ENCODE measurements at places on chromosomes 11 and 22.

GRCh38 chr11:132028380-132029240 is 658.2 kb downstream of the NTM start:
- DNase-seq, result no peak

- no peak for DNase-seq
Observed at GRCh38 chr11:35190804-35191348, 51.9 kb downstream of the CD44 start.

DNA sequence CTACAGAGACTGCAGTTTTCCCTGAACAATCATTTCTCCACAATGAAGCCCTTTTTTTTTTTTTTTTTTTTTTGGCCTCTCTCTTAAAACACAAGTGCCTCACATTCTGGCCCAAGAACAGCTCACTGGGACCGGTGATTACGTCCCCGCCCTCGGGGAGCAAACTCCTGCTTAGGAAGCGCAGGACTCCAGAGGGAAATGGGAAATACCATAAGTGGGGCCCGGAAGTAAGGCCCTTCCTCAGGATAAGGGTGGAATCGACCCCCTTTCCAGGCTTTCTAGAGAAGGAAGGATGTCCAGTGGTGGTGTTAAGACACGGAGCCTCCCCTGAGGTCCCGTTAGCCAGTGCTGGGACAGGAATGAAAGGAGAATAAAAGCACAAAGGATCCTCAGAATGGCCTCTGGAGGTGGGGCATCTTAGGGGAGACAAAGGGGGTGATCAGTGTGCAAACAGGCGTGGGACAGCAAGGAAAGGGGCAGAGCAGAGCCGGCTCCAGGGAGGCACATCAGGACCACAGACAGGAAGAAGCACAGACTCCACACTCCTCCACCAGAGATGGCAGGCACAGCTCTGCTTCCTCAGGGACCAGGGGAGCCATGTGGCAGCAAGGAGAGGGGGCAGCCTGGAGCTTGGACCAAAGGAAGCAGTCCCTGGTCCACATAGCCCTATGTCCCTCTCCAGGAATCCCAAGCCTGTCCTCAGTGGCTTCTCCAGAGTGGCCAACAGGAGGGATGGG is 61.3 kb downstream of the CHST1 start:
- DNase-seq, result no peak

DNA sequence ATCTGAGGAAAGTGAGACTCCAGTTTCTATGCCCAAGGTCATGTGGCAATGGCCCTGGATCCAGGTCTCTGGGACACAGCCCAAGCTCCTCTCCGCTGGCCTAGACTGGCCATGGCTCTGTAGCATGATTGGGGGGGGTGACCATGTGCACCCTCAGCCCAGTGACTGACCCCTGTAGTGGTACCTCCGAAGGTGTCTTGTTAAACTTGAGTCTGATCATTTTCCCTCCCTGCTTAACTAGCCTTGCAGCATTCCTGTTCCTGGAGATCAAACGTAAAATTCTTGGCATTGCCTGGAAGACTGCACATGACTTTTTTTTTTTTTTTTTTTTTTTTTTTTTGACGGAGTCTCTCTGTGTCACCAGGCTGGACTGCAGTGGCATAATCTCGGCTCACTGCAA is 1116.0 kb downstream of the TBC1D22A start:
- no peak for DNase-seq

DNA sequence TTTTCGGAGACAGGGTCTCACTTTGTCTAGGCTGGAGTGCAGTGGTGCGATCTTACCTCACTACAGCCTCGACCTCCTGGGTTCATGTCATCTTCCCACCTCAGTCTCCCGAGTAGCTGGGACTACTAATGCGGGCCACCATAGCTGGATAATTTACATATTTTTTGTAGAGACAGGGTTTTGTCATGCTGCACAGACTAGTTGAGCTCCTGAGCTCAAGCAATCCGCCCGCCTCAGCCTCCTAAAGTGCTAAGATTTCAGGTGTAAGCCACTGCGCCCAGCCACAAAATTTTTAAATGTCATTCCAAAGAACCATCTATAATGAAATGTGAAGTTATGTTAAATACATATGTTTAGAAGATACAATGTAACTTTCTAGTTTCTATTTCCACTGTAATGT is 4747.7 kb upstream of the OR11H1 start:
- no peak for DNase-seq

GRCh38 chr11:72358466-72359405 is 75.6 kb downstream of the CLPB start:
- no peak for DNase-seq

- DNase-seq, result no peak
Observed at GRCh38 chr11:127058524-127058923, 58.0 kb upstream of the KIRREL3 start.

GRCh38 chr11:65185869-65186341 is 4.2 kb downstream of the CAPN1 start:
- no peak for DNase-seq

GRCh38 chr22:44634426-44635321 is 67.3 kb upstream of the PRR5 start:
- no peak for DNase-seq

GRCh38 chr11:134760957-134761356 is 348.9 kb upstream of the B3GAT1 start:
- DNase-seq, result no peak

GRCh38 chr11:122642971-122643370 is 12.6 kb upstream of the UBASH3B start:
- DNase-seq, result no peak

GRCh38 chr22:48520207-48520606 is 1307.5 kb downstream of the BRD1 start:
- no peak for DNase-seq

DNA sequence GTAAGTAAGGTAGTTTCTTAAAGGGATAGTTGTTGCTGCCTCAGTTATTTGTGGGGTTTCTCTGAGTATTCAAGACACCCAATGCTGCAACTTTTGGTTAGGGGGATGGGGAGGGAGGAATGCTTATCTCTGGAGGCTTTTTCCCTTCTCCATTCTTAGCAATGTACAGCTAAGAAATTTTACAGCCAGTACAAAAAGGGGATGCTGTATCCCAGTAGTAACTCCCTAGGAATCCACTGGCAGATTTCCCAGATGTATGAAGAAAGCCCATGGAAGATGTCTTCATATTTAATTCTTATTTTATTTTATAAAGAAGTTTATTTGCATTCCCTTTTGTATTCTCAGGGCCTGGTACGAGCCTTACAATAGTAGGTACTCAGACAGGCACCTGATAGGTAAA is 154.8 kb downstream of the ENTHD1 start:
- peak; percentile 11 for DNase-seq

DNA sequence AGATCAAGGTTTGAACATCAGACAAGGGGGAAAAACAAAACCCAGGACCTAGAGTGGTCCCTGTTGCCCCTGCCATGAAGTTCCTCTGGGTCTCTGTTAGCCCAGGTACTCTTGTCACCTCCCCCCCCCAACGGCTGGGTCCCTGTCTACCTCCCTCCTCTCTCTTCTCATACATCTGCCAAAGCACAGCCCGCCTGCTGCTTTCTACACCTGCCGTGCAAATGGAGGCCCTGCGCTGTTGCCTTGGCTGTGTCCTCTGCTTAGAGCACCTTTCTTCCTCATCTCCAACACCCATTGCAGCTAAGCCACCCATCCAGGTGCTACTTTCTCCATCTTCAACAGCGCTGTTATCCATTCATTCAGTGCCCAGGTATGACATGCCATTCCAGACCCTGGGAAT is 99.2 kb downstream of the TP53I11 start:
- no peak for DNase-seq

- no peak for DNase-seq
Observed at GRCh38 chr11:85827748-85828639, 17.1 kb upstream of the SYTL2 start.

DNA sequence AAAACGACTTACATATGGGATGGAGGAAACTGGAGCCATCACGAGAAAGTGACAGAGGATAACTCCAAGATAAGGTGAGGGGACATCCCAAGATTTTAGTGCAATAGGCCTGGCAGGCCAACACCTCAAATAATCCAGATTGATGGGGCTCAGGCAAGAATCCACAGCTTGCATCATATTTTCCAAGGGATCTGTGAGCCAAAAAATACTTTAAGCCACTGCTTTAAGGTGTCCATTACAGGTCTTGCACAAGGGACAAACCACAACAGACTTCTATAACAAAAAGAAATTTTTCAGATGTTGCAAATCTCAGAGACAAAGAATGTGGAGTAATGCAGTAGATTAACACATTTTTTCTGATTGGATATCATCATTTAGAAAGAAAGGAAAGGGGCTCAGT is 45.6 kb downstream of the DENND5A start:
- DNase-seq, result peak; percentile 27

- no peak for DNase-seq
Observed at GRCh38 chr22:25351631-25352293, 132.3 kb downstream of the CRYBB2 start.

GRCh38 chr11:65311170-65311678 is 3.4 kb upstream of the CDC42EP2 start:
- DNase-seq, result no peak

DNA sequence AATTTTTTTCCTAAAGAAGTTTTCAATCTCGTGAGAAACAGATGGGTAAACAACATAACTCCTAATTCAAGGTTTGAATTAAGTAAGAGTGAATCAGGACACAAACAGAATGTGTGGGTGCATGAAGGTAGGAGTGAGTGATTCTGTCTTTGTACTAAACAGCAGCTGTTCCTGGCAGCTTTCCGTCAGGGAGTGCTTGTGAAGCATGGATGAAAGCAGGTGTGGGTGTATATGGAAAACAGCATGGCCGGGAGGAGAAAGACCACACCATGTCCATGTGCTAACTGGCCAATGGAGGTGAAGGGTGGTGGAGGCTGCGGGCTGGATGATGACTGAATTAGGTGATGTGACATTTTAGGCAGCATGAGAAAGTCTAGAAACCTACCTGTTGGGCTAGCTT is 49.6 kb downstream of the BARX2 start:
- no peak for DNase-seq

DNA sequence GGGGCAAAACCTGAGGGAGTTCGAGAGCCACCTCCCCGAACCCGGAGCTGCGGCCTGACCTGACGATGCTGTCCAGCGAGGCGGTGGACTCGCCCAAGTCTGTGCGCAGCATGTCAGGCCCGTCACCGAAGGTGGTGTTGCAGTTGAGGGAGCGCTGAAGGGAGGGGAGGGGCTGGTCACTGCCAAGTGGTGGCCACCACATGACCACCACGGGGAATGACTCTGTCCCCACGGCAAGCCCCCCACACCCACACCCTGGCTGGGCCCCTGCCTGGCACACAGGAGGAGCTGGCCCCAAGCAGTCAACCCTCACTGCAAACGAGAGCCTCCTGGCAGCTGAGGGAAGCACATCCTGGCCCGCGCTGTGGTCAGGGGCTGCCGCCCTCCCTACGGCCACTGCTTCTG is 30.8 kb downstream of the TRMU start:
- DNase-seq, result no peak

- DNase-seq, result no peak
Observed at GRCh38 chr22:41909310-41910049, 5.4 kb downstream of the SHISA8 start.

DNA sequence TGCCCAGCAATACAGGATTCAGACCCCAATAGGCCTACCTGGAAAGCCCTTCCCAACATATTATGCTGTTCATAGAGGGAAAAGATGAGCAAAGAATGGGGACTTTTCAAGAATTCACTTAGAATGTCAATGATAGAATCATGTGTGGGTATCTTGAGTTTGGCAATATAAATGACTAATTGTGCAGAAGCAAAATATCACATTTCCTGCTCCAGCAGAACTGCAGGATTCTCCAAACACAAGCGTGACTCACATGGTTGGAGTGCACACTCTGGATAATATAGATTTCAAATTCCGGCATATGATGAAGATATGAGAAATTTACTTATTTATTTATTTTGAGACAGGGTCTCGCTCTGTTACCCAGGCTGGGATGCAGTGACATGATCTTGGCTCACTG is 12.5 kb upstream of the APOL5 start:
- DNase-seq, result peak; percentile 69

DNA sequence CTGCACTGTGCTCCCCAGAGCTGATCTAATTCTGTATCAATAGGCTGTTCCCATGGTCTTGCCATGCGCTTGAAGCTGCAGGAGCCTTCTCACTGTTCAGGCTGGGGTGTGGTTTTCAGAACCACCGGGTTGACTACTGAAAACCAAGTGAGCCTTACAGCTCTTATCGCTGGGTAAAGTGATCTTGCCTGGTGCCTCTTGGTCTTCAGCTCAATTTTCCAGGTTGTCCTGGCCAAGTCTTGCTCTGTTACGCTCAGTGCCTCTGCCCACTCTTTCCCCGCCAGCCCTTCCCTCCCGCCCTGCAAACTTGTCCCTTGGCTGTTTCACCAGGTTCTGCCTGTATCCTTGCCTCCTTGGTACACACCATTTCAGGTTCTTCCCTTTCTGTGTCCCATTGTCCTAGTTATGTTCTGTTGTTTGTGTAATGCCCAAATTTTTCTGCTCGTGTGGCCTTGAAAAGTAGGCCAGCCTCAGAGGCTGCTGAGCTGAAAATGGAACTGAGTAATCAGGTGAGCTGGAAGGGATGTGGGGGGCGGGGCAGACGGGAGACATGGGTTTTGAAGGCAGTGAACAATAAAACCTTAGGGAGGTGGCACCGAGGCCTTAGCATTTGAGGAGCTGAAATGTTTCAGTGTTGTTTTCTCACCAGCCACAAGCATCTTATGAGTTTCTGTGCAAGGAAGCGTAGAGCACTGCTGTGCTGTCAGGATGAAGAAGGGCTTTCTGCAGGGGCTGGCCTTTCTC is 11.2 kb downstream of the PEX26 start:
- no peak for DNase-seq
